Stimulated activated CD4-positive, alpha-beta T cell treated with anti-CD3 and anti-CD28 coated beads, Interleukin-15, amount 100 ng/mL, for 48 hours (primary cell): ENCODE measurements at places on chromosomes 3 and 15.

DNA sequence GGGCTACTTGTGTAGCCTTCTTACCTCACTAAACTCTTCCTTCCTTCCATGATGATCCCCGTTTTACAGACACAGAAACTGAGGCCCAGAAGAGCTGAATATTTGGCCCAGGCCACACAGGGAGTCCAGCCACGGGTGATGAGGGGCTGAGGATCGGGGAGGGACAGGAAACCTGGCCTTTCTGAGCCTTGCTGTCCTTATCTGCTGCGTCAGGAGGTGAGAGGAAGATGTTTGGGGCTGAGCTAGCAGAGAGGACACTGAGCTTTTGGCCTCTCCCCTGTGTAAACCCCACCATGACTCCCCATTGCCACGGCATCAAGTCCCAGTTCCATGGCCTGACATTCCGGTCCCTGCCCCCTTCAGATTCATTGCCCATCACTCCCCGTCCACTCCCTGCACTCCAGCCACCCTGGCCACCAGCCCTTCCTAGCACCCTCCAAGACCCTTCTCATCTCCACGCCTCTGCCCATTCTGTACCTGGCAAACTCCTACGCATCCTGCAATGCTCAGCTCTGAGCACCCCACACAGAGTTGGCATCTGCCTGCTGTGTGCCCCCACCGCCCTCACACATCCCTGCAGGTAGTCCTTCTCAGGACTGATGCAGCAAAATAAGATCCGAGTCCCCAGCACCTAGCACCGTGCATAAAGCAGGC lies 103.0 kb downstream of the FBLN2 start:
- no peak for DNase-seq

DNA sequence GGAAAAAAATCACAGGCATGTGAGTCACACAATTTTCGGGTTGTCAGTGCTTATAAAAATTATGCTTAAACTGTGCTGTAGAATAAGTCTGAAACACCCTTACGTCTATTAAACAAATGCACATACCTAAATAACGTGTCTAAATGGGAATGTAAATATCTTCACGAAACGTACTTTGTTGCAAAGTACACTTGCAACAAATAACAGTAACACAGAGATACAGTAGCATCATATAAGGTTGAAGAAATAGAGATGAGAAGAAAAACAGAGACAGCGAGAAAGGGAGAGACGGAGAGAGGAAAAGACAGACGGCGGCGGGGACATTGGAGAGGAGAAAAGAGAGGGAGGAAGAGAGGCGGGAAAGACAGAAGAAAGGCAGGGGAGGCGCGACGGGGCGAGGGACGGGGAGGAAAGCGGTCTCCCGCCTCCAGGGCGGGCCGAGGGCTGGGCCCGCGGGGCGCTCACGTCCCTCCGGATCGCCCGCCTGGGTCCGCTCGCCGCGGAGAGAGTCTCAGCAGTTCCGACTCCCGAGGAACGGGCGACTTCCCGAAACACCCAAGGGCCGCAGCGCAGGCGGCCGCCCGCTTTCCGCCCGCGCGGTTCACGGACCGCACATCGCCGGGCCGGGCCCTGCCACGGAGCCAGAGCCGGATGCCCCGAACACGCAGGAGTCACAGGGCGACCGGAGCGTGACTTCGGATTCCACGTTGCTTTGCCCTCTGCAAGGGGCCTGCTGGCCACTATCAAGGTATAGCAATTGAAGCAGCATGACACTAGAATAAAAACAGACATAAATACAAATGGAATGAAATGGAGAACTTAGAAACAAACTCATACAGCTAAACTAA lies 153.4 kb downstream of the LMLN start:
- DNase-seq, result no peak

GRCh38 chr3:88936831-88937230 lies 170.6 kb upstream of the EPHA3 start:
- DNase-seq, result no peak

DNA sequence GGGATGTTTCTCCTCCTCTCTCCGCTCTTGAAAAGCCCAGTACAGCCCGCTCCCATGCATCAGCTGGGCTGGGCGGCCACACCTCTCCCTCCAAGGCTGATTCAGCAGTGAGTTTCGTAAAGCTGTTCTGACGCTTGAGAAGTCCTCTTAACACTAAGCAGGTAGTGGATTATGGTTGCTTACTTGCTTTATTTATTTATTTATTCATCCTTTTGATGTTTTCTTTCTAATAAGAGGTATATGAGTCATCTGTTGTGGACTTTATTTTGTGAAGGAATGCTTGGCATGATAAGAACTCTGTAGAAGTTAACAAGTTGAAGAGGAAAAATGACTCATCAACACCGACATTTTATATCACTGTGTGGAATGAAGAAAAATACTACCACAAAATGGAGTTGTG lies 285.0 kb downstream of the SQOR start:
- no peak for DNase-seq

GRCh38 chr3:137694836-137695235 lies 69.3 kb upstream of the SOX14 start:
- no peak for DNase-seq

DNA sequence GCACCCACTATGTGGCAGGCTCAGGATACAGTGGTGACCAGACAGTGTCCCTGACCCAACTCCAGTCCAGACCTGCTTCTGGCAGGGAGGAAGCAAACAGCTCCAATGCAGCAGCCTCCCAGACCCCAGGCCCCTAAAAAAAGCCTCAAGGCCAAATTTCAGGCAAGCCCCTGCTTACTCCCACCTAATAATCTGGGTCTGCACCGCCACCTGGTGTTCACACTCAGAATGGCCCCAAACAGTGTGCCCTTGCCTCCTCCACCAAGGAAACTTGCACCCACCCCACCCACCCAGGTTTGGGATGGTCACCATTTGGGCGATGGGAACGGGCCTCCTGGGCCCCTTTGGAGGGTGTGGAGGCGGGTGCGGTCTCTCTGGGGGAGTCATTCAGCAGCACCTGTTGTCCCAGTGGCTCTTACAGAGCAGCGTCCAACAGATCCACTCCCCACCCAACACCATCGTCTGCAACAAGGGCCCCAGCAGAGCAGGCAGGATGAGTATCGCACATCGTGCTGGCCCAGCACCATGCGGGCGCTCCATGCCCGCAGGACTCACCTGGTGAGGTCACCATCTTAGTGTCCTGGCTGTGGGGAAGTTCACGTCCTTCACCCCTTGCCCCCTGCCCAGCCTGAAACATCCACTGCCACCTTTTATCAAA lies 17.3 kb downstream of the C3orf18 start:
- peak; percentile 64 for DNase-seq

- DNase-seq, result no peak
Measured at GRCh38 chr3:11244121-11244677, 28.0 kb upstream of the ATG7 start.

DNA sequence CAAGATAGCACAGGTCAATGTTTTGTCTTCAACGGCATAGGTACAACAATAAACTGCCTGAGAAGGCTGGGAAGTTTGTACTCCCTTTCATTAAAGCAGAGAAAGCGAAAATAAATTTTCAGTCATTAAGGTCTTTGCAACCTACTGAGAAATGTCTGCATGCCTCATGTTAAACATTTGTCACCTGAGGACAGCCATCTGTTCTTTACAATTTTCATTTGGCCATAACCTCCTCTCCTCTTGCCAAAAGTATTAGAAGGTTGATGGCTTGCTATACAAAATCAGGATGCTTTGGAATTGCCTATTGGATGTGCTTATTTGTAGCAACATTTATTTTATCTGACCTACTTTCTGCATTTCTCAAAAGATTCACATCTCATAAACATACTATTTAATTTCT lies 122.7 kb downstream of the GOLIM4 start:
- no peak for DNase-seq

GRCh38 chr3:134464064-134464688 lies 21.6 kb downstream of the ANAPC13 start:
- DNase-seq, result no peak

DNA sequence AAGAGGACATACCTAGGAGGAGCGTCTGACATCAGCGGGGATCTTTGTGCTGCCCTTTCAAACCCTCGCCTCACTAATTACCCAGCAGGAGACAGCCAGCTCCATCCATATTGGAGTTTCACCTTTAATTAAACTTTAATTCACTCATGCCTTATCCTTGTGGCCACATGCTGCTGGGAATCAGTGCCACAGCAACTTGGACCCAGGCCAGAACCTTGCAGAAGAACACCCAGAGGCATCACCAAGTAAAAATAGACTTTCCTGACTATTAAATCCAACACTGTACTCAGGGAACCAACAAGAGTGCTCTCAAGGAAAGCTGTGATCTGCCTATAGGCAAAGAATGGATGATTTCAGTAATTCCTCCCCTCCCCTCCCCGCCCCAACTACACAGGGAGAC lies 23.9 kb downstream of the EIF1B start:
- no peak for DNase-seq
